Activated T-cell treated with anti-CD3 and anti-CD28 coated beads for 48 hours (primary cell): ENCODE measurements at places on chromosomes 12 and 14.

DNA sequence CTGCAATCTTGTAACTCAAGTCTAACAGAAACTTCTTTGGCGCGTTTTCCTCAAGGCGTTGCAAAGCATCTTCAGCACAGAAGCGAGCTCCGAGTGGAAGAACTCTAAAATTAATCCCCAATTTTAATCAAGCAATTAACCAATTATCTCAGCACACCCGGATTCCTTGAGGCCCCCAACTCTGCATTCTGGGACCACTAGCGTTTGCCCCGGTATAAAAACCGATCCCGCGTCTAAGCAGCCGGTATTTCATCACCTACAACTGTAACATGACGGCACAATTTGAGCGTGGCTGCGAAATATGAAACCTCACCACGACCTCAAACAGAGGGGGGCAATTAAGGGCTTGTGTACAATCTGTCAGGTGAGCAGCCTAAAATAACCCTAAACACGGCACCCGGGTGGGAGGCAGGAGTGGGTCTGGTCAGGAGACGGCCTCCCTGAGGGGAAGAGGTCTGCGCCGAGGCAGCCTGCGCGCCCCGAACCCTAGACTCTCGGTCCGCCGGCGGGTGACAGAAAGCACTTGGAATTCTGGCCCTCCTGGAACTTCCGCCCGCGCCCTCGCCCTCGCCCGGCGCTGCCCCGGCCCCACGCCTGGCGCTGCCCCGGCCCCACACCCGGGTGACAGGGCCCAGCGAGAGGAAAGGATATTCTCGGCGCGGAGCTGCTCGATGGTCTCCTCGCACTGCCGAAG, 594 bp downstream of the ZCCHC8 start:
- DNase-seq: peak; percentile 25

DNA sequence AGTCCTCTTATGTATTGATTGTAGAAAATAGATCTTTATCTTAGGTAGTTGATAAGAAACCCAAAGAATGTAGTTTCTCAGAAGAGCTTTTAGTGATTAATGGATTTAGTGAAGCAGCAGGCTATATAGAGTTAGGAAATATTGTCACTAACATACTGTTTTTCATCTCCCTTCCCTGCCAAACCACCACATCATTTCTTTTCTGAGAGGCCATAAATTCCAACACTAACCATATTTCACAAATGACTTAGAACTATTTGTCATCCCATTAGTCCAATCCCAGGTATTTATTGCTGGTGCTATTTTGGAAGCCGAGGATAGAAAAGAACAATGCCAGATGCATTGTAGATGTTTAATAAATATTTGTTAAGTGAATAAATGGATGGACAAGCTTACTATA, 185.7 kb downstream of the KICS2 start:
- no peak for DNase-seq

DNA sequence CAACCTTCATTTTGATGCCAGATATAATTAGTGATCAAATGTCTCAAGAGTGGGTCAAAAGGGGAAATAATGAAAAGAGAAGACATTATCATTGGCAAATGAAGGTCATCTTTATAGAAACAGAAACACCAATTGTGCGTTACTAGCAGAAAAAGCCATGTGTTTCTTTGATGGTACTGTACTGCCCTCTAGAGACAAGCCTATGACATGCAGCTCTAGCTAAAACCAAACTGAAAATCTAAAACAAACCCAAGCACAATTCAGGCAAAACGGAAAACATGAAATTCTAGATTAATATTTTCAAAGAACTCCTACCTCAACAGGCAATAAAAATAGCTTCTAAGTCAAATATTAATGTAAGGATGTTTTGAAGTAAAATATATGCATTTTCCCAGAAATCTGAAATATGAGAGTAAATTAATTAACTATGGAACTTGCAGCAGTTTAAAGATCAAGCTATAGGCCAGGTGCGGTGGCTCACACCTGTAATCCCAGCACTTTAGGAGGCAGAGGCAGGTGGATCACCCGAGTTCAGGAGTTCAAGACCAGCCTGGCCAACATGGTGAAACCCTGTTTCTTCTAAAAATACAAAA, 115.4 kb downstream of the KLHL28 start:
- no peak for DNase-seq

DNA sequence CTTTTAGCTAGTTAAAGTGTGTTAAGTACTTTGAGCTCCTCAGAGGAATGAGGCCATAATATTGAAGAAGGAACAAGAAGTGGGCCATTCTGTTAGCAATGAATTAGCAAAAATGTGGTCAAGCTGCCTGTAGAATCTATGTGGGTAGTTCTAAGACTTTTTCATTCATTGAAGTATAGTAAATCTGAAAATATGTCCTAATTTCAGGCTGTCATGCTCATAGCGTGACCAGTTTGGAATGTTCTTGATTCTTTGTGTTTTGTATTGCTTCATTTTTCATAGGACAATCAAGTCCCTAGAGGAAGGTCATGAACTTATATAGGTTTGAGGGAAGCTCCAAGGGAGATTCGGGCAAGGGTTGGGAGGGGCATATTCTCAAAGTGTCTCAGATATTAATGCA, 11.4 kb downstream of the ATP23 start:
- no peak for DNase-seq

- DNase-seq: no peak
These were observed 87.9 kb downstream of the GAS2L3 start for GRCh38 chr12:100661300-100661951.

- DNase-seq: no peak
These were observed 48.2 kb upstream of the VSX2 start for GRCh38 chr14:74190927-74191575.

DNA sequence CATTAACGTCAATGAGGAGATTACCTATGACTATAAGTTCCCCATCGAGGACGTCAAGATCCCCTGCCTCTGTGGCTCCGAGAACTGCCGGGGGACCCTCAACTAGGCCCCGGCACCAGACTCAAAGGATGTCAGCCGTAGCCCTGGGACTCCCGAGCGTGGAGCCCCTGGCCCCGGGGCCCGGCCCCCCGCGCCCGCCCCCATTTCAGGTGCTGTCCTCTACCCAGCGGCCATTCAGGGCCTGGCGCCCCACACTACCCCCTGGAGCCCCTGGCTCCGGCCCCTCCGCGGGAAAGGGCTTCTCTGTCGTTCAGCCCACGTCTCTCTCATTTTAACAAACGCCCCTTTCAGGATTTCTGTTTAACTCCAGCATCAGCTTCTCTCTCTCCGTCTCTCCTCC, 26.3 kb downstream of the SETD1B start:
- no peak for DNase-seq

- DNase-seq: no peak
These were observed 475.4 kb downstream of the NPAS3 start for GRCh38 chr14:33414041-33414440.

DNA sequence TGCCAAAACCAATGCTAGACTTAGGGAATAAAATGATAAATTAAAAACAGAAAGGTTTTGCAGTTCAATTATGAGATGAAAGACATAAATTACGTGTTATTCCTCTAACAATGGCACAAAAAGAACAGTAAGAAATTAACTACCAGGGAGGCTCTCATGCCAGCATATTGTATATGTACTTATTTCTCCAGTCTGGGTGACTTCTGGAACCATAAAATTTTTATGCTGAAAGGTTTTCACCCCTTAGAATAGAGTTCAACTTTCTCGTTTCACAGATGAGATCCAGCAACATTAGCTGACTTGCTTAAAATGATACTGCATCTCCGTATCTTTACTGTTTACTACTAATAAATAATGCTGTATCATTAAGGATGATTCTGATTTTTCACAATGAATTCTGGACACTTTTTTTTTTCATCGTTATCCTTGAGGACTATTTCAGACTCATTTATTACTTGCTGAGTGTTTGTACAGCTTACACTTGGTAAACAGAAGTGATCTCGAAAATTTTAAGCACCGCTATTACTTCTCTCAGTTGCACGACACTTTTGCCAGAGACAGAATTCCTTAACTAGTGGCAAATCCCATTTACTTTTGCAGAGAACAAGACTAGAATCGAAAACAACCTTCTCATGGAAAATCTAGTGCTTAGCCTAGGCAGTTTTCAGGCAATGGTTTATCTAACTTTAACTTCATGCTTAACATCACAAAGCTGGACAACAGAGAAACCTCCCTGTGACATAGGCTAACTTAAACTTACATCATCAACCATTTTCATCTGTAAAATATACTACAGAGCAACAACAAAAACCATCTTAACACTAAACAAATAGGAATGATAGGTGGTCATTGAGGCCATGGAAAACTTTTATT, 2.7 kb downstream of the RSRC2 start:
- DNase-seq: no peak

- DNase-seq: no peak
These were observed 33.8 kb upstream of the SLC24A4 start for GRCh38 chr14:92288994-92289660.

DNA sequence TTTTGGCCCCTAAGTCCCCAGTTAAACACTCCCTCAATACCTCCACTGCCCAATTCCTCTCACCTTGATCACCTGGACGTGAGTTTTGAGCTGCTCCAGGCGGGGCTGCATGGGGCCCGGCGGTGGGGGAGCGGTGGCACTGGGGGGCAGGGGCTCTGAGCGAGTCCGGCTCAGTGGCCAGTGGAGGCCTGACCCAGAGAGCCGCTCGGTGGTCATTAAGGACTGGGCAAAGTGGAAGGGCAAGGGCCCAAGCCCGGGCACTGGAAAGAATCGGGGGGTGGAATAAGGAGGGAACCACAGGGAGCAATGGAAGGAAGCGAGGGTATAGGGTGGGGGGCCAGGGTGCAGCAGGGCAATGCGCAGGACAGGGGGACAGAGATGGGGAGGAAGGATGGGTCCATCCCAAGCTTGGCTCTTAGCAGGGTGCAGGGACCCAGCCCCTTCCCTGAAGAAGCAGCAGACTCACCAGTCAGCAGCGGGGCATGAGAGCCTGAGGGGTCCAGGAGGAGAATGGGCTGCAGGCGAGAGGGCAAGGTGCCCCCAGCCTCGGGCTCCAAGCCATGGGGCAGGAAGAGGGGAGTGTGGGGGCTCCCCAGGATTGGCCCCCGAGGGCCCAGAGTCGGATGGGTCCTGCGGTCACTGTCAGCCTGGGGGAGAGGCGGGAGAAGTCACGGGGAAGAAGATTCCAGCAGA, 22.2 kb downstream of the SLC48A1 start:
- no peak for DNase-seq

DNA sequence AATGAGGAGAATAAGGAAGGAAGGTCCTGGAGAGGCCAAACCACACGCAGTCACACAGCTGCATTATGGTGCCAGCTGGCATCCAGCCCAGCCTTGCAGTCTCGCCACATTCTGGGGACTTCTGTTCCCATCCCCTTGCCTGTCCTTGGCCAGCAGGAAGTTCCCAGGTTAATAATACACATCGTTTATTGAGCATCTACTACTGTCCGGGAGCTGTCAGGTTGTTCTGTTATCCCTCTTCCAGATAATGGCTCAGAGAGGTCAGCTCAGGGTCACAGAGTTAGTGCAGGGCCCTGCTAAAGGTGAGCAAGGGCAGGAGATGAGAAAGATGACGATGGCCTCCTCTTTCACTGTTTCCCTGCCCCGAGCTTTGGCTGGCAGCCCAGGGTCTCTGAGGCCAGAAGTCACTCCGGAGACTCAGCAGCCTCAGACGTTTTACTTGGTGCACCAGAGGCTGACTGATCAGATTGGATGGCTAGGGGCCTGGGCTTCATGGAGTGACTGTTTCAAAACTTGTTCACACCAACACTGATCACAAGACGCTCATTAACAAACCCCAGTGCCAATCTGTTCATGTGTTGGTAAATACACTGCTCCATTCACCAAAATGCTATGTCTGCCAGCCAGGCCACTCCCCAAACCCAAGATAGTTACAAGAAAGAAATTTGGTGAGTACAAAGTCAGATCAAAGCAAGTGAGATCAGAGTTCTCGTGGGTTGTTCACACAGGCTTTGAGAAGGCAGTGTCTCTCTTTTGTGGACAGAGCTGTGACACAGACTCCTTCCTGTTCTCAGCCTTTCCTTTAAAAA, 79.2 kb downstream of the B4GALNT3 start:
- no peak for DNase-seq

DNA sequence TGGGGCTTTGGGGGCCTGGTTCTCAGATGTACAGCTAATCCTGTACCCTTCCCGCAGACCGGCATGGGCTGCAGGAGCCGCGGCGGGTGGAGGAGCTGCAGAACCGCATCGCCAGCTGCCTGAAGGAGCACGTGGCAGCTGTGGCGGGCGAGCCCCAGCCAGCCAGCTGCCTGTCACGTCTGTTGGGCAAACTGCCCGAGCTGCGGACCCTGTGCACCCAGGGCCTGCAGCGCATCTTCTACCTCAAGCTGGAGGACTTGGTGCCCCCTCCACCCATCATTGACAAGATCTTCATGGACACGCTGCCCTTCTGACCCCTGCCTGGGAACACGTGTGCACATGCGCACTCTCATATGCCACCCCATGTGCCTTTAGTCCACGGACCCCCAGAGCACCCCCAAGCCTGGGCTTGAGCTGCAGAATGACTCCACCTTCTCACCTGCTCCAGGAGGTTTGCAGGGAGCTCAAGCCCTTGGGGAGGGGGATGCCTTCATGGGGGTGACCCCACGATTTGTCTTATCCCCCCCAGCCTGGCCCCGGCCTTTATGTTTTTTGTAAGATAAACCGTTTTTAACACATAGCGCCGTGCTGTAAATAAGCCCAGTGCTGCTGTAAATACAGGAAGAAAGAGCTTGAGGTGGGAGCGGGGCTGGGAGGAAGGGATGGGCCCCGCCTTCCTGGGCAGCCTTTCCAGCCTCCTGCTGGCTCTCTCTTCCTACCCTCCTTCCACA, 7.6 kb downstream of the NR4A1 start:
- no peak for DNase-seq

DNA sequence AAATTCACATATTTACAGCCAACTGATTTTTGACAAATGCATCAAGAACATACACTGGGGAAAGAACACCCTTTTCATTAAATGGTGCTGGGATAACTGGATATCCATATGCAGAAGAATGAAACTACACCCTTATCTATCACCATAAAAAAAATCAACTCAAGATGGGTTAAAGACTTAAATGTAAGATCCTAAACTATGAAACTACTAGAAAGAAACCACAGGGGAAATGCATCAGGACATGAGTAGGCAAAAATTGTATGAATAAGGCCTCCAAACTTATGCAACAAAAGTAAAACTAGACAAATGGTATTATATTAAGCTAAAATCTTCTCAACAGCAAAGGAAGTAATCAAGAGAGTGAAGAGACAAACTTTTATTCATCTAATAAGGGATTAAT, 242.6 kb downstream of the CPNE8 start:
- no peak for DNase-seq

GRCh38 chr12:123548107-123548506, 14.6 kb upstream of the RILPL1 start:
- DNase-seq: no peak

DNA sequence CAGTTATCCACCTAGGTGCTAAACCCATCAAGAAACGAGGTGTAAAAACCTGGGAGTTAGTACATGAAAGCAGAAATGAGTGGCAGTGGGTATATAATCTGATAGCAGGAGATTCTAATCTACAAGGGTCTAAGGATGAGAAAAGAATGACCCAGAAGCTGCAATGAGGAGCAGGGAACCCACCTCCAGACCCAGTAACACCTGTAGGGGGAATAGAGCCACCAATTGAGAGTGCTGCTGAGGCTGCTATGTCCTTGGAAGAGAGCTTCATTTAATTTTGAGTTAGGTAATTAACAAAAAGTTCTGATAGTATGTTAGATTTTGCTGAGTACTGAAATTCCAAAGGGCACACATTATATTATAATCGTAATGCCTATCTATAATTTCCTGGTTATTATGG, 89.8 kb downstream of the KITLG start:
- DNase-seq: no peak
